Liver (tissue), 10 donors: ENCODE measurements at places on chromosomes 7 and 10. TPM values are rescaled to one million over a fixed set of nuclear protein-coding genes. Genes with fewer than 3 reads are reported as not detected.

The DOCK4 gene
- 16.9 TPM for total RNA-seq

GRCh38 chr10:95499482-95499989 lies 61.6 kb downstream of the SORBS1 start:
- no peak for DNase-seq
- no peaks in the 10 kb centered on the region for H3K27me3 ChIP-seq
- no peak overlapping the region for H3K4me3 ChIP-seq
- no peaks in the 10 kb centered on the region for H3K36me3 ChIP-seq

DNA sequence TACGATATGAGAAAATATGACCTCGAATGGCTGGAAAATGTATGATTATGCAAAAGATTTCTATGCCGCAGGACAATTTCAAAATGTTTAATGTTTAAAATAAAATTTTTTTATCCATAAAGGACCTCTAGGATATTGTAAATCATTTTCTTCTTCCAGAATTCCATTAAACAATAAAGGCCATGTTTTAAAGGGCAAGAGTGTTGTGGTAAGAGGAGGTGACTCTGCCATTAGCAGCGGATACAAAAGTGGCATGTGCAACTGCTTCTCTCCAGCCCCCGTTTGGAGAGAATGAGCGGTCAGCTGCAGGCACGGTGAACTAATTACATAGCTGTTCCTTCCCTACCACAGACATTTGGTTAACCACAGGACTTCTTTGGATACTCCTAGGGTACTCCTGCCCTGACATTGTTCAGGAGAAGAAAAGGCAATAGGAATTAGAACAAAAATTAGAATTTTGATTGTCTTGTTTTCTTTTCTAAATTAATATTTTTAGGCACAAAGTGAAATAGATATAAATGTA lies 63.8 kb downstream of the HBP1 start:
- H3K27me3 ChIP-seq = no peaks in the 10 kb centered on the region
- no peak overlapping the region for H3K27ac ChIP-seq
- H3K36me3 ChIP-seq = no peaks in the 10 kb centered on the region
- no peak overlapping the region for H3K4me3 ChIP-seq

DNA sequence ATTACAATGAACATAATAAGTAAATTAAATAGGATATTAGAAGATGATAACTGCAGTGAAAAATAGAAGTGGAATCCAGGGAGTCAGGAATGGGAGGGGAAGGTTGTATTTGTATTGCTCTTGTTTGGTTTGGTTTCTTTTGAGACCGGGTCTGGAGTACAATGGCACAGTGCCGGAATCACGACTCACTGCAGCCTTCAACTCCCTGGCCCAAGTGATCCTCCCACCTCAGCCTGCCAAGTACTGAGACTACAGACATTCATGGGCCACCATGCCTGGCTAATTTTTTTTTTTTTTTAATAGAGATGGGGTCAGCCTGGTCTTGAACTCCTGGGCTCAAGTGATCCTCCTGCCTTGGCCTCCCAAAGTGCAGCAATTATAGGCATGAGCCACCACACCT lies 59.9 kb upstream of the LRRC4 start:
- DNase-seq = no peak
- H3K27me3 ChIP-seq = no peaks in the 10 kb centered on the region
- peaks cover 13% of the 10 kb centered on the region for H3K36me3 ChIP-seq
- no peak overlapping the region for H3K27ac ChIP-seq
